D341Med (cell line): ENCODE measurements at places on chromosomes 6 and 20.

GRCh38 chr6:53879608-53880007 is 84.8 kb downstream of the LRRC1 start:
- no peak for DNase-seq

DNA sequence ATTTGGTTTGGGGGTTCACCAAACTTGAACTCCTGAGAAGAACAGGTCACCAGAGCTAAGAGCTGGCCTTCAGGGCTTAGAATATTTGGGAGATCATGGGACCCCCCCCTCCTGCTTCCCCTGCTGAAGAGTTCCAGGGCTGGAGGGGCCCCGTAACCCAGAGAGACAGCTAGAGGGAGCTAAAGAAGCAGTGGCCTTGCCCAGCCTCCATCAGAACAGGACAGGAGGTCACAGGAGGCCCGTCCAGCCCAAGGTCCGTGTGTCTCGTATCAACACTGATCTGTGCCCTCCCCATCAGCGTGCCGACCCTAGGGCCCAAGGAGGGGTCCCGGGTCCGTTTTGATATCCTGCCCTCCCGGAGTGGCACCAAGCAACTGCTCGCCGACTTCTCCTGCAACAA is 40.6 kb upstream of the TGM6 start:
- DNase-seq = no peak

GRCh38 chr6:95935736-95936135 is 80.0 kb upstream of the FUT9 start:
- DNase-seq = no peak

- no peak for DNase-seq
Measured at GRCh38 chr6:170127151-170127550, 163.7 kb downstream of the DLL1 start.

- no peak for DNase-seq
Measured at GRCh38 chr20:32112841-32113240, 3.3 kb downstream of the TM9SF4 start.

GRCh38 chr6:165186041-165186440 is 123.4 kb downstream of the C6orf118 start:
- DNase-seq = no peak

- DNase-seq = no peak
Measured at GRCh38 chr6:43978473-43979346, 148.5 kb downstream of the MRPL14 start.

GRCh38 chr6:131268303-131268702 is 133.0 kb downstream of the AKAP7 start:
- DNase-seq = no peak

GRCh38 chr6:134358320-134358719 is 40.4 kb upstream of the SGK1 start:
- no peak for DNase-seq
